ENCODE measurements at places on chromosomes 5 and 9.

GRCh38 chr9:130053504-130054324 lies at the start of gene GPR107:
Gene GPR107 (plus strand): TSS chr9:130053906. CDS start chr9:130053933, 27 bp downstream.
- peak; percentile 68 for DNase-seq

DNA sequence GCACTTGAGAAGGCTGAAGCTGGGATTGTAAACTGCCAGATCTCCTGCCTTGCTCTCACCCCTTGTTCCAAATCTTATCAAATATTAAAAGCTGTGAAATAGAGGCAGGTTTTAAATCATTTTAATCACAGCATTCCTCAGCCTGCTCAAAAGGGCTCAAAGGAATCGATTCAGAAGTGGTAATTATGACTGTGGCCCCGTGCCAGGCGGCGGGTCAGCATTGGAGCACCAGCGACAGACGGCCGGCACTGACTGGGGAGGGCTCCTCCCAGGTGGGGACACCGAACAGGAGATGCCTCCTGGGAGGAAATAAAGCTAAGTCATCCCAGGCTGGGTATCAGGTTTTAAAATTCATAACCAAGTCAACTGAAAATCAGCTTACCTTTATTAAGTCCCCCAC lies 66.7 kb downstream of the KCNIP1 start:
- no peak for DNase-seq

DNA sequence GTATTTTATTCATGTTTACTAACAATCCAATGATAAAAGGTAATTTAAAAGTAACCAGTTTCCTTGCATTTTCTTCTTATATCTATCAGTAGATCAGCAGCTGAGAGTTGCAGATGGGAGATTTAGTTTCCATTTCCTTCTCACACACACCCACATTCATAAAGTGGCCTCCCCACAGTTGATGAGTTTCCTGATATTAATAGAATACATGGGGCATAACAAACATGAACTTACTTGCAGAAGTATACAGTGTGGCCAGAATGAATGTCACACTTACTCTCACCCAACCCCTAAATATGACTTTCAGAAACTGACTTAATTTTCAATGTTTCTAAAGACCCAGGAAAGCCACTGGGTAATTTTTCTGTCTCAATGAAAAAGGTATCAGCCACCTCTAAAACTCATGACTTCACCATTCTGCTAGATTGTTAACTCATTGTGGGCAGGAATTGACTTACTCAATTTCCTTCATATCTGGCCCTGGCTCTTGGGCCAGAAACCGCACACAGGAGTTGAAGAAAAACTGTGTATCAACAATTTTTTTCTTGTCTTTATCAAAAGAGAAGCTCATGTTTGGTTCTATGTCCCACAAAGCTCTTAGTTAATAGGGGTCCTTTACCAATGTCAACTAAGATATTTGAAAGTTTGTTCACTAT lies 63.5 kb upstream of the OSMR start:
- no peak for DNase-seq

GRCh38 chr5:136909906-136910305 lies 544.6 kb upstream of the TRPC7 start:
- no peak for DNase-seq

- no peak for DNase-seq
Measured at GRCh38 chr5:121027636-121028035, 563.5 kb downstream of the PRR16 start.

GRCh38 chr9:90000925-90001324 lies 396.1 kb downstream of the GADD45G start:
- DNase-seq, result no peak

DNA sequence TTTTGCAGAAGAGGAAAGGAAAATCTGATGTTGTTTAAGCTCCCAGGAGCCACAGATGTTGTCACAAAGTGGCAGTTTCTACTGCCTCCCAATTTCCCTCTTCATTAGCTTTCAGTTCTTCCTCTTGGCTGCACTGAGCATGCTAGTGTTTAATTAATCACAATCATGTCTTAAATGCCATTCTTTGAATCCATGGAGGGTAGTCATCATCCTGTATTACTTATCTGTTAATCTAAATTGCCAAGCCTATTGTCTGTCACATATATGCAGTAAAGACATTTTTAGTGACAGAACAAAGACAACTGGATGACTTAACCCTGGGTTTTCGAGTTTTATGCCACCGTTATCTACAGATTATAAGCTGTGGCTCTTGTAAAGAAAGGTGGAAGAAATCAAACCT lies 14.7 kb downstream of the KLHL9 start:
- DNase-seq, result no peak

GRCh38 chr9:99054581-99054980 lies 50.3 kb upstream of the TGFBR1 start:
- DNase-seq, result no peak

- DNase-seq, result no peak
Measured at GRCh38 chr9:99172124-99173091, 49.3 kb downstream of the ALG2 start.

GRCh38 chr5:140038373-140038957 lies 4.6 kb downstream of the NRG2 start:
- DNase-seq, result no peak

GRCh38 chr9:9108641-9109040 lies 1309.1 kb upstream of the DMAC1 start:
- no peak for DNase-seq

GRCh38 chr9:96126321-96126881 lies 175.6 kb downstream of the HSD17B3 start:
- no peak for DNase-seq

DNA sequence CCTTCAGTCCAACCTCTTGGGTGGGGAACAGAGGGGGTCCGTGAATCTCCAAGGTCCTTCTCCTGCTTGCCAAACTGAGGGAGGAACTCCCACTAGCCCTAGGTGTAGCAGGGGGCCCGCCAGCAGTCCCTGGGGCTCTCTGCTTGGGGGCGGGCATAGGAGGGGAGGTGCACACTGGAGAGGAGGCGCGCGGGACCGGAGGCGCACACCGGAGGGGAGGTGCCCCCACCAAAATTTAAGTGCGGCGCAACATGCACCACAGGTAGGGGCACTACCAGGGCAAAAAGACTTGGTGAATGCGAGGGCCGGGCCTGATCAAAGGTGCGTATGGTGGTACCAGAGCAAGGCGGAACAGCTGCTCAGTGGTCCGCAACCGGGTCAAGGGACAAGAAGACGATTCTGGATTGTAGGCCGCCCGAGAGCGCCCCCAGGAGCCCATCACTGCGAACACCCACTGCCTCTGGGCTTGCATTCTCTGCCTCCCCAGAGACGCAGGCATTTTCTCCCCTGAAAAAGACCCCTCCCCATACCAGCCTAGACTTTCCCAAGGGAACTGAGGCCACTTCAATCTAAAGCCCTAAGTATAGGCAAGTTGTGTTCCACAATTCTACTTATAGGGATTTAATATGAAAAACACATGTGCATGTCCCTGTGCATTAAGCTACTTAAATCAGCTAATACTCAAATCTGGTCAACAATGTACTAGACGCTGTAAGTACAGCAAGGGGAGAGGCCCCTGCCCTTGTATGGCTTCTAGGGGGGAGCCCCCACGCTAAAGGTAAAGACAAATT lies 50.6 kb downstream of the TGFBI start:
- no peak for DNase-seq

DNA sequence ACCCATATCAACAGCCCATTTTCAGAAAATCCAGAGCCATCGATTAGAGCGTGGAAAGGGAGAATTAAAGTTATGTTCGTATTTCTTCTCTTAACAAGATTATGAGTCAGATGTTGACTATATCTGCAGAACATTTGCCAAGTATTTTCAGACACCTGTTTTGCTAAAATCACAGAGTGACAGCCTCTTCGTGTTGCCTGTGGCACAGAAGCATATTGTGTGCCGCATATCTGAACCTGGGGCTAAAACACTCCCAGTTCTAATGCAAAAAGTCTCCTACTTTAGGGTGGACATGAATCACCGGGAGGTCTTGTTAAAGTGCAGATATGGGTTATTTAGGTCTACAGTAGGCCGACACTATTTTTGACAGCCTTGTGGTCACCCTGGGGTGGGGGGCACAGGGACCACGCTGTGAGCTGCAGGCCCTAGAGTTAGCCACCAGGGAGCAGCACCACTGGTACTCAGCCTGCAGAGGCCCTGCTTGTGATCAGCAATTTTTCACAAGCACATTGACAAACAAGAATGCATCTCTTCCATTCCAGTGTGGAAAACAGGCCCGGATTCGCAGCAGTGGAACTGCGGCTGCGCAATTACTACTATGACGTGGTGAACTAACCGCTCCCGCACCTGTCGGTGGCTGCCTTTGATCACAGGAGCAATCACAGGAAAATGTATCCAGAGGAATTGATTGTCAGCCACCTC lies 93.5 kb downstream of the SYK start:
- DNase-seq, result no peak

- peak; percentile 20 for DNase-seq
Measured at GRCh38 chr5:179668391-179668790, 12.4 kb downstream of the CBY3 start.

DNA sequence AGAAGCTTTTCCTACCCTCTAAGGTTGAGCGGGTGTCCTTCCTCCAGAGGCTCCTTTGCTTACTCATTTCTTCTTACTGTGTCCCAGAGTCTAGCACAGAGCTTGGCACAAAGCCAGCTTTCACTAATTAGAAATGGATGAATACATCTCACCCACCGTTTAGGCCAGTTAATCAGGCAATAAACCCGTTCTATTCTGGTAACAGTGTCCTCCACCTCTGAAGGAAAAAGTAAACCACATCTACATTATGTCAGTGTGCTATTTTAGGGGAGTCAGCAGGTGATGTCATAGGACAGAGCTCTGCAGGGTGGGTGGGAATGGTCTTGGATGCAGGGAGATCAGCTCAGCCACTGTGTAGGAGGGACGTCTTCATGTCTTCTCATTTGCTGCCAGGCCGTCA lies 109.2 kb downstream of the OSTF1 start:
- no peak for DNase-seq

- DNase-seq, result no peak
Measured at GRCh38 chr5:21806943-21807342, 1046.2 kb downstream of the CDH12 start.

- DNase-seq, result no peak
Measured at GRCh38 chr5:149614034-149614907, 33.0 kb downstream of the ARHGEF37 start.

GRCh38 chr5:125634216-125634835 lies 788.9 kb upstream of the GRAMD2B start:
- no peak for DNase-seq

- no peak for DNase-seq
Measured at GRCh38 chr5:65133477-65134110, 348.1 kb downstream of the ADAMTS6 start.

GRCh38 chr5:120454094-120454798 lies 9.9 kb upstream of the PRR16 start:
- DNase-seq, result no peak

- no peak for DNase-seq
Measured at GRCh38 chr9:4096121-4096520, 203.7 kb downstream of the GLIS3 start.

DNA sequence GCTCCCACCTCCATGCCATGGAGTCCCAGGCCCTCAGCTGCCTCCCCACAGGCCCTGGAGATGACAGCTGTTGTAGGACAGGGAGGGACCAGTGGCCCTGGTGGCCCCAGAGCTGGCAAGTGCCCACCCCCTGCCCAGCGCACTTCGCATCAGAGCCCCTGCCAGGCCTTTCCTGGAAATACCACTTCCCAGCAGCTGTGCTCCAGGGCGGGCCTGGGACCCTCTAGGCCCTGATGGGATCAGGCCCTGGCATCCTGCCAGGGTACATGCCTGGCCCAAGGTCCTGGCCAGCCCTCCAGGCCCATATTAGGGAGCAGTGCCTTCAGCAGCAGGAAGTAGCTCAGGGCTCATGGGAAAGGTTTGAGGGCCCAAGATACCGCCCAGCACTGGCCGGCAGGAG lies 2.5 kb downstream of the KCNT1 start:
- no peak for DNase-seq

DNA sequence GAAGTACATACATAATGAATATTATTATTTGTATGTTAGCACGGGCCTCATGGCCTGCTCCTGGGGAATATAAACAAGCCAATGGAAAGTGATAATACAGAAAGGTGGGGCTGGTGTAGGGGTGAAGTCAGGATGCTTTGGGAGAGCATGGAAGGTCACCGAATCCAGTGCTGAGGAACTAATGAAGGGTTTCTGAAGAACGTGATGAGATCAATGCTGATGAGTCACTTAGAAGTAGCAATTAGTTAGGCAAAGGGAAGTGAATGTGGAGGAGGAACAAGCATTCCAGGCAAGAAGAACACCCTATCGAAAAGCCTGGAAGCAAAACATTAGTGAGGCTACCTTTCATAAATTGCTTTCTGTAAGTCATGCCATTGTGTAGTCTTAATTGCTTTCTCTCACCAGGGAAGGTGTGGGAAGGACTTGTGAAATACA lies 2.1 kb downstream of the ANXA1 start:
- no peak for DNase-seq

- no peak for DNase-seq
Measured at GRCh38 chr5:167208911-167209310, 1082.5 kb upstream of the WWC1 start.

DNA sequence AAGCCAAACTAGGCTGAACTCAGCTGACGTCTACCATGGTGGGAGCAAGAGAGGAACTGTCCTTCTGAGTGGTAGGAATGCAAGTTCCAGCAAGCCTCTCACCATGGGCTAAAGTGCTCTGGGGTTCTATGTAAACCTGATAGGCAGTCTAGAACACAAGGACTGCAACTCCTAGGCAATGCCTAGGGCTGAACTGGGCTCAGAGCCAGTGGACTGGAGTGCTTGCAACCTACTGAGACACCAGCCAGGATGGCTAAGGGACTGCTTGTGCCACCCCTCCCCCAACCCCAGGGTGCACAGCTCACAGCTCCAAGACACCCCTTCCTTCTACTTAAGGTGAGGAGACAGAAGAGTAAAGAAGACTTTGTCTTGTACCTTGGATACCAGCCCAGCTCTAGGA lies 12.1 kb upstream of the RCL1 start:
- DNase-seq, result no peak

- DNase-seq, result no peak
Measured at GRCh38 chr5:78399116-78399515, 38.7 kb downstream of the SCAMP1 start.

DNA sequence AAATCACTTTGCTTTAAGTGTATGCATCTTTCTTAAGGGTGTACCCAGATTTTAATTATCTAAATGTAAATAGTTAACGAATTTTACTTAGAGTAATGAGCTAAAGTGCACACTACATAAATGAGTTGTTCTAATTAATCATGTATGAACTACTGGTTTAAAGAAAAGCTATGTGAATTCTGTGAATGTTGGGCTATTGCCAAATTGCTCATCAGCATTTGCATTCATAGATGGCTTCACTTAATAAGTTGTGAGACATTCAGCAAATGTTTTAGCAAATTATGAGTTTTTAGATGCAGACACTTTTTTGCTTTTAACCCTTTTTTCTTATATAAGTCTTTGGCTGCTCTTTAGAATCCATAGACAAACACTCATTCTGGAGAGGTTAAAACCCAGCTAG lies 175.7 kb downstream of the PBX3 start:
- no peak for DNase-seq

DNA sequence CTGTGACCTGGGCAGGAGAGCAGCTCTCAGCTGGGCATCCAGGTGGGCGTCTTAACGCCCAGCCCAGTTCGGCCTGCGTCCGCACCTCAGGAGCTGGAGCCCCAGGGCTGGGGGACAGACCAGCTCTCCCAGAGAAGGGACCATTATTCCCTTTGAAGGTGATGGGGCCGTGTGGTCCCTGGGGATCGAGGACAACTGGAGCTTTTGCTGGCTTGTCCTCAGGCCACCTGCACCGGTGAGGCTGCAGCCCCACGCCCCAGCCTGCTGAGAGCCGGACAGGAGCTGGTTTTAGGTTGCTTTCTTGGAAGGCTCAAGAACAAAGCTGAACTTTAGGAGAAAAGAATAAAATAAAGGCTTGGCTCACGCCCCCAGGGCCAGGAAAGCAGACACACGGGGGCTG lies 40.9 kb downstream of the NACC2 start:
- DNase-seq, result no peak

- DNase-seq, result peak; percentile 16
Measured at GRCh38 chr5:154197801-154198491, 7.4 kb downstream of the GALNT10 start.

Data from effector CD4-positive, alpha-beta T cell (primary cell).